ENCODE measurements at places on chromosomes 7 and 10.

DNA sequence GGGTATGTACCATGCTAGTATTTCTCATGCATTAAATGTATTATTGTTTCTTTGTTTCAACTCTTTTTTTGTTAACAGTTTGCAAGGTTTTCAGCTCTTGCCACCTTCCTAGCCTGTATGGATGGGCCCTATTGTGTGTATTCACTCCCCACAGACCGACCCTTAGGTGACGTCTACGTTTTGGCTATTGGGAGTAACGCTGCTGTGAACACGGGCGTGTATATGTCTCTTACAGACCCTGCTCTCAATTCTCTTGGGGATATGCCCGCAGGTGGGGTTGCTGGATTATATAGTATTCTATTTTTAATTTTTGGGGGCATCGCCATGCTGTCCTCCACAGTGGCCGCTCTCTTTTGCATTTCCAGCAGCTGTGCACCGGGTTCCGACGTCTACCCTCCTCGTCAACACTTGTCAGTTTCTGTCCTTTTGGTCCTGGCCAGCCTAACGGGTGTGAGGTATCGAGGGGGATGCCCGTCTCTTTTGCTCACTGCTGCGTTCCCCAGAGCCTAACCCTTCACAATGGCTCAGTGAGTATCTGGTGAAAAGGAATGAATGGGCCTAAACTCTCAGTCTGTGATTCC lies 64.1 kb upstream of the GNA12 start:
- DNase-seq = no peak

DNA sequence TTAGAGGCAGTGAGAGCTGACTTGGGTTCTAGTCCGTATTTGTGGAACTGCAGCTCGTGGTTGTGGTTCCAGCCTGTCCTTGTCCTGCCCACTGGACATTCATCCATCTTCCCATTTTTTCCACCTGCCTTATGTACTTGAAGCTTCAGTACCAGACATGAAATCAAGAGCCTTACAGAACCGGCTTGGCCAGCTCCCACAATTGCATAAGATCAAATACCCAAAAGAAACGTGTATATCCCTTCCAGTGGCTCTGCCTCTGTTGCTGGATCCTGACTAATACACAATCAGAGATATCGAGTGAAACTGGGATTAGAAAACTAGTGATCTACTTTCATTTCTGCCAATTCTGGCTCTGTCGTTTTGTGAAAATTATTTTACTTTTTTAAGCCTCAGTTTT lies 23.8 kb upstream of the LIPA start:
- no peak for DNase-seq

- no peak for DNase-seq
Measured at GRCh38 chr7:102395592-102395872, 631 bp upstream of the PRKRIP1 start.

- no peak for DNase-seq
Measured at GRCh38 chr10:71210542-71210871, 1.9 kb upstream of the UNC5B start.

GRCh38 chr7:70446448-70447143 lies 685.3 kb upstream of the GALNT17 start:
- no peak for DNase-seq
